ENCODE measurements at places on chromosomes 3 and 15. TPM values are rescaled to one million over a fixed set of nuclear protein-coding genes. Genes with fewer than 3 reads are reported as not detected.

The RPL14 gene
- total RNA-seq: 1,767 TPM

The LRRC3B gene
- total RNA-seq: 0.29 TPM

GRCh38 chr3:161977063-161977462, 480.5 kb downstream of the OTOL1 start:
- DNase-seq: no peak

GRCh38 chr15:81261172-81261811, 62.6 kb downstream of the STARD5 start:
- no peak for DNase-seq

DNA sequence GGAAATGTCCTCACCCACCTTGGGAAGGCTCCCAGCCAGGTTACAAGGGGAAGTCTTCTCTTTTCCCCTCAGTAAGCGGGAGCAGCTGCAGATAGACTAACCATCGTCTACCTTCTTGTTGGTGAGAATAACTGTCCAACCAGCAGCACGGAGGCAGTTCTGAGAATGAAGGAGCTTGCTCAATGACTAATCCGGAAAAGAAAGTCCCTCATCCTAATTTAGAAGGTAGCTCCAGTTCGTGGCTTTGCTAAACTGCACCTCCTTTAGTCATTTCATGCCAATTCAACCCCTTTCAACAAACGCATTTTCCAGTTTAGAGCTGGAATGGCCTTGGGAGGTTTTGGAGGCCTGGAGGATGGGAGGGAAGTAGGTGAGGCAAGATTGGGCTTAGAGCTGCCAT, 527.4 kb upstream of the PROK2 start:
- no peak for DNase-seq

- DNase-seq: no peak
These were observed 45.7 kb downstream of the SYNPR start for GRCh38 chr3:63323766-63324165.

DNA sequence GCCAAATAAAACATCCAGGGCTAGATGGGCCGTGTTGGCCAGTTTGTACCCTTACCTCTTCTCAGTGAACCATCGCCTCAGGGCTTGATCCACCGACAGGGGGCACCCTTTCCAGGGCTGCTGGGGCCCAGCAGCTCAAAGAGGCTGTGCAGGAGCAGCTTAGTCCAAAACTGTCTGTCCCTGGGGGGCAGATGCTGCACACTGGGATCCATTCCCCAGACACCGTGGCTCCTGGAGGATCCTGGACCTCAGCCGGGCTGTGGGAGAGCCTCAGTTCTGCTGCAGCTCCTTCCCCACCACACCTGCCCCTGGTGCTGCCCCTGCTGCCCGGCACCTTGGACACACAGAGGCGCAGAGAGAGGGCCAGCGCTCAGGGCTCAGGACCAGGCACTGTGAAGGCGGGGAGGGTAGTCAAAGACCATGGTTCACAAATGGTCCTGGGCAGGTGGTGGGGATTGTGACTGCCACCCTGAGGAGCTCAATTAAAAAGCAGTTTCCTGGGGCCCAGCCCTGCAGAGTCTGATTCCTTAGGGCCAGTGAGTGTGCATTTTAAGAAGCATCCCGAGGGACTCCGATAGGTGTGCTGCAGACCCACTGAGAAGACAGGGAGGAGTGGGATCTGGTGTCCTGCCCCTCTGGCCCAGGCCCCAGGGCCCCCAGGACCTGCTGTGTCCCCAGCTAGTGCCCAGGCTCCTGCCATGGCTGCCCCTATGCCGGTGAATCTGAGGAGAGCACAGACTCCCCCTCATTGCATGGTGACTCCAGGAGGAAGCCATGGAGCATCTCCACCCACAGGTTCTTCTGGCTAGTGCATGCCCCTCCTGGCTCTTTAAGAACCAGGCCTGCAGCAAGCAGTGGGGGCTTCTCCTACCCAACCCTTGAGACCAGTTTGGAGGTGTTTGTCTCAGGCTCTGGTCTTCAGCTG, 86.5 kb upstream of the PRR20G start:
- DNase-seq: no peak

- DNase-seq: no peak
These were observed 12.0 kb downstream of the CLASP2 start for GRCh38 chr3:33706056-33706455.

GRCh38 chr3:119359476-119360326, 65.5 kb downstream of the ARHGAP31 start:
- no peak for DNase-seq

DNA sequence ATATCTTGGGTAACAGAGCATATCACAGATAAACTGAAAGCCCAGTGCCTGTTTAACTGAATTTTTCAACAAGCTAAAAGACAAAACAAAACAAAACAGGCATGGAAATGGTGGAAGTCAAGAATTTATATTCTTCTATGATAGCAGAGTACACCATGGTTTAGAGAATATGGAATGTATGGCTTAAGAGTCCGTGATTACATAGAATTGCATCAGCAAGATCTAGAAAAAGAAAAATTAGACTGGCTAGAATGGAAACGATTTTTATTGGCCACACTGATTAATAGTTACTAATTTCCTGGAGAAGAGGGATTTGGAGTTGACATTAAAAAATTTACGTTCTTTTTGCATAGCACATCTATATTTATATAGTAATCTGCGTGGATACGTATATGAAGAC, 435.2 kb upstream of the DPPA4 start:
- no peak for DNase-seq

DNA sequence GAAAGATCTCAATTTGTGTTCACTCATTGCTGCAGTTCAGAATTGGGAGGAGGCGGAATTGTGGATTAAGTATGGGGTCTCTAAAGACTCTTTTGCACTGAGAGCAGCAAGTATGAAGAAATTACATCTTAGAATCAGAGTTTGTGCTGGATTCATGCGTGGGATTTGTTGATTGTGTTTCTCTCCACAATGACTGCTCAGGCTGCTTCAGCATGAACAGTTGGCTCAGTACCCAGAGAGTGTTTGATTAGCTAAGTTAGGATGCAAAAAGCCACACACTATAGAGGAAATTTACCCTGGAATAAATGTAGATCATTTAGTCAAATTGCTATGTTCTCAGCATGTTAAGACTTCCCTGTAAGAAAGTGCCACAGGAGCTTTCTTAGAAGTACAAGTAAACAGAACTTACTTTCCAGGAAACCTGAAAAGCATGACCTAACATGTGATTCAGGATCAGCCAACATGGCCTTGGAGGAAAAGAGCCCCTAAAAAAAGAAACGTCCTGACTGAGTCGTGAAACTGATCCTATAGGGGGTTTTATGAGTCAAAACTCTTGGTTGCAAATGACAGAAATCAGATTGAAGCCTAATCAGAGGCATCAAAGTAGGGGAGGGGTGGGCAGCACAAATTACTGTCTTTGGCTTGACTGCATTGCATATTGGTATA, 32.6 kb downstream of the HHLA2 start:
- DNase-seq: no peak

The GPR62 gene
- total RNA-seq: 0.12 TPM

DNA sequence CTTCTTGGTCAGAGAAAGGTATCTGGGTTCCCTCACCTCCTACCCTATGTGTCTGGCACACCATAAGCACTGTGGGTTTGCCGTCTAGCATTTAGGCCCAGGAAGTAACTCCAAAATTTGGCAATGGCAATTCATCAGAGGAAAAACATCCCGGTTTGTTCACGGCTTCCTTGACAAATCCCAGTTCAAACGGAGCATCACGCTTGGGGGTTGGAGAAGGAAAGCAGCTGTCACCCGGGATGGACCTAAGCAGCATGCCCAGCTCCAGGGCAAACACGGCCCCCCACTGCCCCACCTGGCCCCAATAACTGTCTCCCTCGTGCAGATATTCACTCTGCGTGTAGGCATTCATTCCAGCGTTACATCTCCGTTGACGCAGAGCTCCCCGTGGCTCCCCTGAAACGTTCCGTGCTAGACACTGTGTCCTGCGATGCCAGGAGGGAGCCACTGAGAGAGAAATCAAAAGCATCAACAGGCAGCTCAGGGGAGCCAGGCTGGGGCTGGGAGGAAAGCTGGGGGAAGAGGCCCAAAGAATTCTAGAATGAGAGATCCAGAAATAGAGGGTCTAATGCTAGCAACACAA, 41.4 kb downstream of the NTRK3 start:
- no peak for DNase-seq

The TEX55 gene
- not detected for total RNA-seq

The CHST14 gene
- total RNA-seq: 29.1 TPM

The RLBP1 gene
- not detected for total RNA-seq

- DNase-seq: no peak
These were observed 73.0 kb downstream of the HCN4 start for GRCh38 chr15:73295630-73296286.

DNA sequence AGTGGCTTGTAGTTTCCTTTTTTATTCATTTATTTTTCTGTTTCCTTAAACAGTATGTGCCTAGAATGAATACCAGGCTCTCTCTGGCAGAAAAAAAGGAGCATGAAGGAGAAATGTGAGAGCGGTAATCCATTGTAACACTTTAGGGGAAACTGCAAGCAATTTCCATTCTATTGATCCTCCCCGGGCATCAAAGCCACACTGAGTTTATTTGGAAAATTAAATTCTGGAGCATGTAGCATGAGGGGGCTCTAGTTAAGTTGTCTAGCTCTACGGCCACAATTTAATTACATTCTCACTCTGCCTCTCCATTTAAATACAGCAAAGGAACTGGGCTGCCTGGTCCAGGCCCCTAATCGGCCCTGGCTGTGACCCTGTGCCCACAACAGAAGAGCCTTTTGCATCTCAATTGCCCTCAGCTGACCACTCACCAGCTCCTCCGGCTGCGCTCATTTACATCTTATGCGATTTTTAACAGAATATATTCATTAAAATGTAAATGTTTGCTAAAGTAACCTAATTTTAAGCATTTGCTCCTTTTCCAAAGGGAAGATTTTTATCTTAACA, 72.9 kb downstream of the MEGF11 start:
- no peak for DNase-seq

DNA sequence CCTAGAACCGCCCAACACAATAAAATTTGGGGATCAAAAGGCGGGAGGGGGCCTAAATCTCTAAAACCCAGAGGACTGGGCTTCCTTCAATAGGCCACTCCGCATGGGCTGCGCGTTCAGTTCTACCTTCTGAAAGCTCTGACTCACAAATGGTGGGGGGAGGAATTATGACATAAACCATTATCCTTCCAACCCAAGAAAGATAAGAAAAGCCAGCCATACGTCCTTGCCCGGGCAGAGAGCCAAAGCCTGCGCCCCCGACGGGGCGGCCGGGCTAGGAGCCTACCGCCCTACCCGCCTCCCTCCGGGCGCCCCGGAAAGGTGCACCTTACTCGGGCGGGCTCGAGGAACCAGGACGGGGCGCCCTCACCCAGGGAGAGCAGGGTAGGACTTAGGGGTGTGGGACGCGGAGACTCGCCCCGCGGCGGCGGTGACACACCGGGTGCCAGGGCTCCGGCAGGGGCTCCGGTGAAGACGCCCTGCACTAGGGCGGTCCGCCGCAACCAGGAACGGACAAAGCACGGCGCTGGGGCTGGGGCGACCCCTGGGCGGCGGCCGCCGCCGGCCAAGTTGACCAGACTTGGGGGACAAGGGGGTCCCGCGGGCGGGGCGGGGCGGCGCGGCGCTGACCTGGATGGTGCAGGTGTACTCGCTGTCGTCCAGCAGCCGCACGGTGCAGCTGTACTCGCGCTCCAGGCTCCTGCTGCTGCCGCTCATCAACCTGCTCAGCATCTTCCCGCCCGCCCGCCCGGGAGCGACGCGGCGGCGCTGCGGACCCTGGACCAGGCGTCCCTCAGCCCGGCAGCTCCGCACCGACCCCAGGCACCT, 534 bp downstream of the FRMD5 start:
- DNase-seq: no peak

- DNase-seq: no peak
These were observed 10.4 kb downstream of the SOX2 start for GRCh38 chr3:181722156-181722555.

The LRRC49 gene
- 23.4 TPM for total RNA-seq

GRCh38 chr3:157752956-157753786, 250.0 kb upstream of the VEPH1 start:
- no peak for DNase-seq

DNA sequence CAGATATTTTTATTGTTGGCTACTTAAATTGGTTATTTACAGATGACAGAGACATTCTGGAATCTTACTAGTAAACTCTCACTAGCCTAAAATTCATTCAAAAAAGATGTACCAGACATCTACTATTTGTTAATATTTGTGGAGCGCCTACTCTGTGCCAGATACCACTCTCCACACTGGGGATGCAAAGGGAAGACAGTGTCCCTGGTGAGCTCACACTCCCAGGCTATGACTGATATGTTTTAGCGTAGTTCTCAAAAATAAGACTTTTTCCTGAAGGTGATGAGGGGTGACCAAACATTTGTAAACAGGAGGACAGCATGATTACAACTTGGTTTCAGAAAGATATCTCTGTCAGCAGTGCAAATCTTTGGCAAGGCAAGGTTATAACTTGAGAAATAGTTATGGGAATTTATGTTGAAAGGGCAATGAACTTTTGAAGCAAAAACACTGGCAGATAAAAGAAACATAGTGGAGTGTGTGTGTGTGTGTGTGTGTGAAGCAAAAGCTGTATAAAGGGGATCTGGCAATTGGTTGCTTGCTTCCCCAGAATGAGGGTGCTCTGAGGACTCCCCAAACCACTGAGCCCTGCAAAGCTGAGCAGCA, 51.2 kb downstream of the HACD2 start:
- DNase-seq: no peak

The TUSC7 gene
- total RNA-seq: not detected

DNA sequence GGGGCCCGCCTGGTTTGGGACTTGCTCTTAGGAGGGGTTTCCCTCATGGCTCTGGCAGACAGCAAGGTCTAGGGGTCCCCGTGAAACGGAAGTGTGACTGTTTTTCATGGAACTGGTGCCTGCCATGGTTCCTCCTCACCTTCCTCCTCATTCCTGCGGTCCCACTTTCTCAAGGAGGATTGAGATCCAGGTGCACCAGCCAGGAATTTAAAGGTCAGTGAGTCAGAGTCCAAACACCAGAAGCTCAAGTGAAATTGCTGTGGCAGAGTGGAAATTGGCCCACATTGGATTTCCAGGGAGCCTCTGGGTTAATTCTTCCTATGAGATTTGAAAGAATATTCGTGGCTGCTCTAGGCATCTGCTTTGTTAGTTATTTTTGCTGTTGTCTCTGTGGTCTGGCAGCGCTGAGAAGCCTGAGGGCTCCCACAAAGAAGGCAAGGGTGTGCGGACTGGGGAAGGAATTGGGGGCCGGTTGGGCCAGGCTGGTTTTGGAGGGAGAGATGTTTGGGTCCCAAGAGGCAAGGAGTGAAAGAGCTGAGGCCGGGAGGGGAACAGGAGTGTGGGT, 60.4 kb upstream of the TNFAIP8L3 start:
- DNase-seq: no peak

- DNase-seq: no peak
These were observed 47.6 kb downstream of the SLMAP start for GRCh38 chr3:57803647-57804081.

- no peak for DNase-seq
These were observed 130.6 kb downstream of the IMPG2 start for GRCh38 chr3:101189796-101190195.

The ACP3 gene
- total RNA-seq: 9.1 TPM

GRCh38 chr3:73827725-73828211, 203.0 kb upstream of the PDZRN3 start:
- no peak for DNase-seq

DNA sequence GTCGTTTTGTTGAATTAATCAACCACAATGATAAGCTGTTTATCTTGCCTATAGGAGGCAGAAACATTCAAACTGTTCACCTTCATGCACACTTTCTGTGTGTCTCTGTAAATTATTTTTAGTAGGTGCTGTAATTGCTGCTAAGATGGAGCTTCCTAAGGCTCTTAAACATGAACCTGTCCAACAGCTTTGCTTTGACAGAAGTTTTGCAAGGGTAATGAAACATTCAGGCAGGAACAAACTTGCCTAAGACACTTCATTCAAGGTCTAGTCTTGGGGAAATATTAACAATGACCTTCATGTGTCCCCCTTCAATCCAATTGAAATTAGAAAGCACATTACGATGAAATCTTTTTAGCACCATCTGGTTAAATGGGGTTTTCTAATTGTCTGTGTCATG, 156.1 kb downstream of the DIPK2A start:
- no peak for DNase-seq

The MEIS2 gene
- total RNA-seq: 143 TPM

All from progenitor cell of endocrine pancreas (in vitro differentiated cells).